Stimulated activated CD8-positive, alpha-beta memory T cell treated with anti-CD3 and anti-CD28 coated beads, Interleukin-7, amount 100 ng/mL, for 48 hours (primary cell): ENCODE measurements at places on chromosomes 7 and 10.

DNA sequence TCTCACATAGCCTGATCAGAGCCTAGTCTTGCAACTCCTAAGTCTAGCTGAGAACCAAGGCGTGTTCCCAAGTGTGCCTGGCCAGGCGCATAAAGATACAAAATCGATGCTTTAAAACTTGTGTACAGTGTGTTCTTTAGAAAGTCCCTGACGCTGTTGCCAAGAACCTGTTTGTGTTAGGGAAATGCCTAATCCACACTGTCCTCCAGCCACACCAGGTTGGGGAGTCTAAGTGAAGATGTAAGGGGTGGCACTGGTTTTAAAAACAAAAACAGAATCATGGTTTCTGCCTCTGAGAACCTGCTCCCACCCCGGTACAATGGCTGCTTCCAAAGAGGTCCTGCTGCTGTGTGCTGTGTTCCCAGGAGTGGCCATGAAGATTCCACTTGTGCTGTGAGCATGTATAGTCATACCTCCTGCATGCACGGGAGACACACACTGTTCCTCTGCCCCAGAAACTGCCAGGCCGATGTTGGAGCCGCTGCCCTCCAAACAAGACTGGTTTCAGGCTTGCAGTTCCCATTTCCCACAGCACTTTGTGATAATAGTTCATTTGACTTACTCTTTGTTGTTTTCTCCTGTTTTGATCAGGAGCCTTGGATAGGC is 88.5 kb downstream of the CCNY start:
- DNase-seq: no peak

GRCh38 chr10:44929356-44930255 is 18.5 kb downstream of the TMEM72 start:
- no peak for DNase-seq

GRCh38 chr7:137287651-137288258 is 55.8 kb downstream of the PTN start:
- no peak for DNase-seq

DNA sequence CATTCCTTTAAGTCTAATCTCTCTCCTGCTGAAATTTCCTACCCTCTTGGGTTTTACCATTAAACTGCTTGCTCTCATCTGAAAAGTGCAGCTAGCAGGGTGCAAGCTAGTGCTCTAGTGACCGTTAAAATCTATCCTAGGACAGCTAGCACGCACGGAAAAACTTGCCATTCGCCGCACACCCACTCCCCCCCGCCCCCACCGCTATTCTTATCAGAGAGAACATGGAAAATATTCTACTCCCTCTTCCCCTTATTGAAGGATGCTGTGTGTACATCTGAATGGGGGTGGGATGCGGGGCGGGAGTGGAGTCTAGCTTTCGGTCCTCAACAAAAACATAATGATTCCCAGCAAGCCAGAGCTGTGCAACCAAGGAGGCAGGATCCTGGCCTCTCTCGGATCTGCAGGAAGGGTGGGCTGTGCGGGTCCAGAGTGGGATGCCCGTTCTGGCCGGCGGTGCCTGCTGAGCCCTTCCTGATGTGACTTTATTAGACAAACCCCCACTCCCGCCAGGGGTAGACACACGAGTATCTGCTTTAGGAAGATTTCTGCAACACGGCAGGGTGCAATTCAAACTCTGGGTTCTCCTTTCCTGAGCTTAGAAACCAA is 1.1 kb upstream of the ADRA2A start:
- no peak for DNase-seq

- DNase-seq: no peak
Observed at GRCh38 chr7:129924602-129925001, 28.2 kb downstream of the UBE2H start.

- no peak for DNase-seq
Observed at GRCh38 chr10:97204826-97205679, 19.3 kb upstream of the SLIT1 start.

- DNase-seq: no peak
Observed at GRCh38 chr10:80536361-80536835, 1.3 kb upstream of the SH2D4B start.

DNA sequence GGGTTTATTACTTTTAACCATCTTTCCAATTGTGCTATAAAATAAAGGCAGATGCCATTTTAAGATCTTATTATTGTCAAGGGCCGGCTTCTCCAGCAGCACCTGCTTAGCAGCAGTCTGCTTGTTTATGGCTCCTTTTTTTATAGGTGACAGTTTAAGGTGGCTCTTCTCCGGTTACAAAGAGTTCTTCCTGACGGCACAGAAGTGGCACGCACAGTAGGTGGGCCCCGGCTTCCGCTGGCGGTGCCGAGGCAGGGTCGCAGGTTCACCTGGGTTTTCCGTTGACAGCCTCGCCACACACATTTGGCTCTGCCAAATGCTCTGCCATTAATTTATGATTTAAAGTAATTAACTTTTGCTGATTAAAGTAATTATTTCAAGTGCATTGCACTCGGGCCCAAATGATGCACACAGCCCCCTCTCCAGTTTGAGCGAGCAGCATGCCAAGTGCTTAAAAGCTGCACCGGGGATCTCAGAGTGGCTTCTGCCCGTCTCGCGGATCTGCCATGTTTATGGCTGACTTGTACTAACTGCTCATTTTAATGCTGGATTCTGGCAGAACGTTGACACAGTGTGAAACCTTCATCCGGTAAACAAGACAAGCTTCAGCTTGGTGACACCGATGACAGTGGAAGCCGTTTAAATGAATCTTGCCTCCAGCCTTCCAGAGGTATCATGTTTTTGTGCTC is 355.1 kb upstream of the MKI67 start:
- no peak for DNase-seq

DNA sequence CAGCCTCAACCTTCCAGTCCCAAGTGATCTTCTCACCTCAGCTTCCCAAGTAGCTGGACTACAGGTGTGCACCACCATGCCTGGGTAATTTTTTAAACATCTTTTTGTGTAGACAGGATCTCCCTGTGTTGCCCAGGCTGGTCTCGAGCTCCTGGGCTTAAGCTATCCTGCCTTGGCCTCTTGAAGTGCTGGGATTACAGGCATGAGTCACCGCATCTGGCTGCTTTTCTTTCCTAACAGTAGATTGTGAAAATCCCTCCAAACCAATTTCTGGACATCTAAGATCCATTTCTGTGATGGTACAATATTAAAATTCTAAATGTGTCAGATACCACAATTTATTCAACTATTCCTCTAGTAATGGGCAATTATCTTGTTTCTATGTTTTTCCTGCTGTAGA is 38.7 kb downstream of the RAB18 start:
- no peak for DNase-seq

DNA sequence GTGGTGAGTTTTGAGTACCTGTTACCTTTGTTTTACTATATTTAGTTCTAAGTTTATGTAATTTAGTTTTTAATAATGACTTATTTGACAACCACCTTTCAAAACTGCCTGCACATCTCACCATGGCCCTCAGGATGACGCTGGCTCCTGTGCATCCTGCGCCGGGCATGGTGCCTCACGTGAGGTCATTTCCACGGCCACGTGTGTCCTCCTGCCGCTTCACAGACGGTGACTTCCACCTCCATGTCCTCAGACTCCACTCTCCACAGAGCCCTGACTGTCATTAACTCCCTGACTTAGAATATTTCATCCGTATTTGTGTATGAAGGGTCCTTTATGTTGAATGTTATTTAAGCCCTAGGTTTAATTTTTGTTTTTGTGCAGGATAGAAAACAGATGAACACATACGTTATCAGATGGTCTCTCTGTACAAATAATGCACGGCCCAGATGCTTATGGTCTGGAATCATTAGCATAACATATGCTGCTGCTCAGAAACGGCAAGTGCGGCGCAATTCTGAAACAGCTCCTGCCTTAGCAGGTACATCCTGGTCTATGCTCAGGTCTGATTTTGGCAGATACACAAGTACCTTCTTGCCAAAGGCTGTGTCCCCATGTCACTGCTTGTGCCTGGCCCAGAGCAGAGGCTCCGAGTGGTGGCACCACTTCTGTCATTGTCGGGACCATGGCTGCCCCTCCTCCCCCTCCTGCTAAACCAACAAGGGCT is 155.8 kb downstream of the WDR37 start:
- DNase-seq: no peak
